Stimulated activated CD4-positive, alpha-beta T cell treated with anti-CD3 and anti-CD28 coated beads, Interleukin-1b, Interleukin-23, amount 100 ng/mL, for 1 hour (primary cell): ENCODE measurements at places on chromosomes 16 and 17.
A peak's percentile ranks its signal among the peaks of the same experiment; 100 is the strongest.

DNA sequence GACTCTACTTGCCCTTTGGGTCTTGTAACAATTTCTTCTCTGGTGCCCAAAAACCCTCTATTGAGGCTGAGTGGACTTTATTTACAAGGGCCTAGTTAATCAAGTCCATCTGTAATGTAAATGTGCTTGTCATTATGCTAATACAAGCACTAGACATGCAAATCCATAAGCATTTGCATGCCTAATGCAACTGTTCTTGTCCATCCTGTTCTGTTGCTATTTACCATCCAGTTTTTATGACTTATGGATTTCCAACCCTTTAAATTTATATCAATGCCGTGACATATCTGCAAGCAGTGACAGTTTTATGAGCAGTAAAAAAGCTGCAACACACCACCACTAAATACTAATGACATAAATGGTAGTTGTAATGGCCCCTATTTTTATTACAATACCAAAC, 33.4 kb downstream of the CBLN1 start:
- DNase-seq: no peak

DNA sequence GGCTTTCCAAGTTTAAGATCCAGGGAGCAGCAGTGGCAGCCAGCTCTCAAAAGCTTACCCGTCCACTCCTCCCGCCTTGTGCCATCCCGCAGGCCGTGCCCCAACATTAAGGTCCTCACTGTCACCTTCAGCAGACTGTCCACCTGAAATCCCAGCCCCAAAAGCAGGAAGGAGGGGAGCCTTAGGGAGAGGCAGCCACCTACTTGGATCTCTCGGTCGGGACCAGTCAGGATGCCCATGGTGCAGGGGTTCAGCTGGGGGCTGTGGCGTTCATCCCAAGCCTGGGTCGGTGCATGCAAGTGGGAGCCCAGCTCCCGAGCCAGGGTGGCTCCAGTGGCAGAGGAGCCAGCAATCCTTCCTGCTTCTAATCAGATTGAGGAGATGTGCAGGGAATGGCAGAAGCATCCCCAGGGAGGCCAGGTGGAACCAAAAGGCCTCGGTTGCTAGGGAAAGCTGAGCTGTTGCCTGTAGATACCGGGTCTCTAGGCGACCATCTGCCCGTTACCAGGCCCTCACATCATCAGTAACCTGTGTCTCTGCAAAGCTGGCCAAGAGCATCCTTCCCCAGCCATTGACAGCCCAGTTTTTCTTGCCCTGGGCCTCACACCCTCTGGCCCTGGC, 24.6 kb downstream of the CNGB1 start:
- no peak for DNase-seq

DNA sequence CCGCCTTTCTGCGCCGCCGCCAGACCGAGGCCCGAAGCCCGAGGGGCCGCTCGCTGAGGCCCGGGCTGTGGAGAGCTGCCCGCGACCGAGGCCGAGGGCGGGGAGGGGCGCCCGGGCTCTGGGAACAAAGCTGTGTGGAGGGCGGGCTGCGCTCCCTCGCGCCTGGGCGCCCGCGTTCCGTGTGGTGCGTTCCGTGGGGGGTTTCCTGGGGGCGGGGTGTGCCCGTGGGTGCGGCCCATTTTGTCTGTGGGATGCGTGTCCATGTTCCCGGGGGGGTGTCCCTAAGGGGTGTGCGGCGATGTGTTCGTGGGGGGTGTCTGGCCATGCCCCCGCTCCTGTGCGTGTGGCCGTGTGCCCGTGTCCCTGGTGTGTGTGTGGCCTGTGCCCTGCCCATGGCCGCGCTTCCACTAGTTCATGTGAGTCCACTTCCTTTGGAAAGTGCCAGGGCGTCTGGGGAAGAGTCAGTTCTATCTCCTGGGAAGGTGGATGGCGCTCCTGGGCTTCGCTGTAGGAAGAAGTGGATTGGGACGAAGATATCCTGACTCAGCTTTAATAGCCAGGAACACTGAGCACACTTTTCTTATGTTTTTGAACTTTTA, 520 bp downstream of the JPT2 start:
- DNase-seq: peak; percentile 36

GRCh38 chr17:59756236-59756818, 48.9 kb downstream of the VMP1 start:
- no peak for DNase-seq

- no peak for DNase-seq
Observed at GRCh38 chr16:55655897-55656681, at the start of gene SLC6A2. TSS of gene SLC6A2 (plus strand) at chr16:55655988. CDS start at chr16:55656695, 707 bp downstream.

- no peak for DNase-seq
Observed at GRCh38 chr16:19168371-19169081, 486 bp downstream of the SYT17 start.
